ENCODE measurements at places on chromosomes 3 and 15.

DNA sequence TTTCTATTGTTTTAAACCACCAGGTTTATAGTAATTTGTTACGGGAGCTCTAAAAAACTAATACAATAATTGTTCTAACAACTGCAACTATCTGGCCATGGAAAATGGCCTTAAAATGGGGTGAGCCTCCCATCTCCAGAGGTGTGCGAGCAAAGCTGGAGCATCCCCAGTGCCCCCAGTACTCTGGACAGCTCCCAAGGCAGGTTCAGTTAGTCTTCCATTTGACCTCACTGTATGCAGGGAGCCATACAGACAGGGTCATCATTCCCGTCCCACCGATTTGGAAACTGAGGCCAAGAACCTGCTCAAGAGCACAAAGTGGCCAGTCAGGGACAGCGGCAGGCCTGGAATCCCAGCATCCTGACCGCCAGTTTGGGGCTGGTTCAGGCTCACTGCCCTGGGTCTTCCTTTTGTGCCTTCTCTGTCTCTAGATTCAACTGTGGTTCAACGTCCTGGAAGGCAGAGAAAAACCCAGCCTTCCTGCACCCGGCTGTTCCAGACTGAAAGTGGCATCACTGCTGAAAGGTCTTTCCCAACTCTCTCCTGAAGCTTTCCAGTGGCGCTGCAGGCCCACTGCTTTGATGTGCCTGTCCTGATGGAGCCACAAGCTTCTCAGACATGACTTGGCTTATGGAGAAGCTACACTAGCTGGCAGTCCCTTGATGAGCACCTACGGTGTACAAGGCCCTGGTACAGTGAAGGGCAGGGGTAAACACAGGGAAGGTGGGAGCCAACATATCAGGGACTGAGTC, 76.6 kb upstream of the LINGO1 start:
- DNase-seq: no peak

DNA sequence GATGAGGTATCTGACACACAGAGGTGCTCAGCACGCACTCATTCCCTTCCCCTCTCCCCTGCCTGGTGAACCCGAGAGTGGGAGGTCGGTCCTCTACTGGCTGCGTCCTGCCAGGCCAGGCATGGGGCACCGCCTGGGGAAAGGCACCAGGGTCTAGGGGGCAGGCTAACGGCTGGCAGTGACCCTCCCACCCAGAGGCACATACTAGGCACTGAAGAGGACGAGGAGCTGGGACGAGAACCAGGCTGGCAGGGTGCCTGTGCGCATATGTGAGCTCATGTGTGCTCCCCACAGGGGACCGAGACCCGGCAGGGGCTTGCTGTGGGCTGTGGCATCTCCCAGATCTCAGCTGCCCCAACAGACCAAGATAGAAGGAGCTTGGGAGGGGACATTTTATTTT, 86.7 kb downstream of the IQSEC1 start:
- DNase-seq: no peak

GRCh38 chr3:164539215-164539614, 539.1 kb downstream of the SI start:
- no peak for DNase-seq

DNA sequence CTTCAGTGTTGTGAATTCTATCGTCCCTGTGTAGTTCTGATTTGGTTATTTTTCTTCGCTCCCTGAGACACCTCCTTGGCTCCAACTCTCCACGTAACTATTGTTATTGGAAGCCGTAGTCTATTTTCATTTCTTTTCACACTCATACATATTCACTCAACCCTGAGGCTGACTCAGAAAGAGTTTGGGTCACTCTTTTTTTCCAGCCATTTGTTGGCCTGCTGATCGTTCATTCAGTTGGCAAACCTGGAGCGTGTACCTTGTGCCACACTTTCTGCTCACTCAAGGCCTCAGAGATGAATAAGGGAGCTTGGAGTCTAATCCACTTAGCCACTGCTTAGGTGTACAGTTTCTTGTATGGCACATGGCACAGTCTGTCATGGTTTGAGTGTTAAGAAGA, 22.4 kb downstream of the GYG1 start:
- DNase-seq: no peak
